ENCODE measurements at places on chromosomes 16 and 17.

GRCh38 chr16:13885700-13886099 lies 34.3 kb upstream of the ERCC4 start:
- DNase-seq: no peak

- DNase-seq: no peak
These were observed 257.2 kb upstream of the ASIC2 start for GRCh38 chr17:33550261-33550660.

GRCh38 chr17:7222972-7223292 lies 3.2 kb downstream of the ACADVL start:
- no peak for DNase-seq

DNA sequence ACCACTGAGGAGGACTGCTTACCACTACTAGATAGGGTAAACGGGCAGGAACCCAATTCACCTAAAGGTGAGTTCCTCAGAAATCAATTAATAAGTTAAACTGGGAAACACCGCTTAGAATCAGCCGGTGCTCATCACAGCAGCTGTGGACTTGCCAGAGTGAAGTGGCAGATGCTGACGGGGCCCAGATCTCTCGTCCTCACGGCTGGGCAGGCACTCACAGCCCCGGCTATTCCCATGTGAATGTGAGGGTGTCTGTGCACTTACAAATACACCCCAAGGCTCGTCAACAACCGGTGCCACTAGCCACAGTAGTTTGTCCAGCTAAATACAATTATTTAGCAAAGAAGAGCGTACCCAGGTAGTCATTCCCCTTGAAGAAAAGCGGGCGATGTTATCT lies 29.7 kb downstream of the MBTPS1 start:
- no peak for DNase-seq

DNA sequence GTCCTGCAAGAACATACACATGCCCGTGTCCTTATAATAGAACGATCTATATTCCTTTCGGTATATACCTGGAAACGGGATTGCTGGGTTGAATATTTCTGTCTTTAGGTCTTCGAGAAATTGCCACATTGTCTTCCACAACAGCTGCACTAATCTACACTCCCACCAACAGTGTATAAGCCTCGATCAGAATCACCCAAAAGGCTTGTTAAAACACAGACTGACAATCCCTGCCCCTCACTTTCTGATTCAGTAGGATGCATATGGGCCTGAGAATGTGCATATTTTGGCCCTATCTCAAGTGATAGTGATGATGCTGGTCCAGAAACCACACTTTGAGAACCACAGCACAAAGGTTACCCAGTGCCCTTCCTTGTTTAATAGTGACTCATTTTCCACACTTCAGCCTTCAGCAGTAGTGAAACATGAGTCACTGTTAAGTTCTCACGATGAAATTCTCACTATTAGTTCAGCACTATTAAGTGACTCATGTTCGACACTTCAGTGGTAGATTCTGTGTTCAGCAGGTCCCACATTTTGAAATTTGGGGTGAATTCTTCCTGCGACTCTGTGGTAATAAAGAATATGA lies 215.6 kb downstream of the GRIN2A start:
- DNase-seq: no peak

- DNase-seq: no peak
These were observed 9.0 kb upstream of the MTSS2 start for GRCh38 chr16:70694868-70695218.

DNA sequence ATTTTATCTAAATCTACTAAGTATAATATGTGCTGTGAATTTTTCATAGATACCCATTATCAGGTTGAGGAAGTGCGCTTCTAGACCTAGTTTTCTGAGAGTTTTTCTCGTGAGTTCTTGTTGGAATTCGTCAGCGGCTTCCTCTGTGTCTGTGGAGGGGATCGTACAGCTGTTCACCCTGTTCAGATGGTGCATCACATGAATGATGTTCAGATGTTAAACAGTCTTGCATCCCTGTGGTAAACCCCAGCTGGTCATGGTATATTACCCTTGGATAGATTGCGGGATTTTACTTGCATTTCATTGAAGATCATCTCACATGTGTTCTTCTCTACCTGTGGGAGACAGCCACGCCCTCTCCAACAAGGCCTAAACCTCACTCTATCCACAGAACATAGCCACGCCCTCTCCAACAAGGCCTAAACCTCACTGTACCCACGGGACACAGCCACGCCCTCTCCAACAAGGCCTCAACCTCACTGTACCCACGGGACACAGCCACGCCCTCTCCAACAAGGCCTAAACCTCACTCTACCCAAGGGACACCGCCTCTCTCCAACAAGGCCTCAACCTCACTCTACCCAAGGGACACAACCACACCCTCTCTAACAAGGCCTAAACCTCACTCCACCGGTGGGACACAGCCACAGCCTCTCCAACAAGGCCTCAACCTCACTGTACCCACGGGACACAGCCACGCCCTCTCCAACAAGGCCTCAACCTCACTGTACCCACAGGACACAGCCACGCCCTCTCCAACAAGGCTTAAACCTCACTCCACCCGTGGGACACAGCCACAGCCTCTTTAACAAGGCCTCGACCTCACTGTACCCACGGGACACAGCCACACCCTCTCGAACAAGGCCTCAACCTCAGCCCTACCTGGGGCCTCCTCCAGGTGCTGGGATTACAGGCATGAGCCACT lies 180.2 kb upstream of the CHMP6 start:
- no peak for DNase-seq

GRCh38 chr17:17042851-17043460 lies 699 bp downstream of the MPRIP start:
- DNase-seq: no peak

GRCh38 chr16:27351989-27352388 lies 38.2 kb downstream of the IL4R start:
- DNase-seq: no peak

- no peak for DNase-seq
These were observed 169.2 kb upstream of the ZKSCAN2 start for GRCh38 chr16:25426829-25427228.

DNA sequence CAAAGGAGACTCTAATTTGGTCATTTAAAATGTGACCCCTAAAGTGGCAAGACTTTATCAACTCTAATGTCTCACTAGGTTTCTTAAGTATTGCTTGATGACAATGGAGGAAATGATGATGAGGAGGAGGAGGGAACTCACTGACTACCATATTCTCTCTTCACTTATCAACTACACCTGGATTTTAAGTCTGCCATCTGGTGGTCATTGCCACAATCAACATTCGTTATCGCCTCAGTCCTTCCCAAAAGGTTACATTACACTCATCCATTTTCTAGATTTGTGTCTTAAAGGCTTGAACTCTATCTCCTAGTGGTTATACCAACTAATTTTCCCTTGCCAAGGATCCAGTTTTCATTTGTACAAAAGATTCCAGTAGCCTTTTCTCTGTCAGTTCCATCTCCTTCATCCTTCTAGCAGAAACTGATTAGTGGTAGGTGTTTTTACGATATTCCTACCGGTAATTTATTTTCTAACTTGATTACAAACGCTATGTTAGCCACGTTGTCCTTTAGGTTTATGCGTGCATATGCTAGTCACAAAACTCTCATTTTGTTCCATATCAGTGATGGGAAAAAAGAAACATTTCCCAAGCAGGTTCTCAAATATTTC lies 114.6 kb upstream of the NOG start:
- DNase-seq: no peak

- DNase-seq: no peak
These were observed 25.7 kb upstream of the ANKRD40CL start for GRCh38 chr17:50793007-50793406.
